ENCODE measurements at places on chromosomes 5 and 9. TPM values are rescaled to one million over a fixed set of nuclear protein-coding genes. Genes with fewer than 3 reads are reported as not detected.

KCNV2 gene
- not detected for total RNA-seq

BARHL1 gene
- total RNA-seq, result not detected

SH3TC2 gene
- 3.7 TPM for total RNA-seq

NAIP gene
- total RNA-seq, result 18.8 TPM

PCDHGA7 gene
- total RNA-seq, result 0.42 TPM

CDKN2B-AS1 gene
- 2.1 TPM for total RNA-seq

NR5A1 gene
- total RNA-seq, result not detected

FAT2 gene
- total RNA-seq, result not detected

KCNIP1 gene
- not detected for total RNA-seq

NOXA1 gene
- 2.2 TPM for total RNA-seq

RNF183 gene
- not detected for total RNA-seq

GFI1B gene
- 13.6 TPM for total RNA-seq

SET gene
- 386 TPM for total RNA-seq

TMEM252 gene
- not detected for total RNA-seq

IGIP gene
- 2.3 TPM for total RNA-seq

CDH18 gene
- total RNA-seq, result not detected

ZNF366 gene
- 0.10 TPM for total RNA-seq

CARD9 gene
- 8.5 TPM for total RNA-seq

AGXT2 gene
- total RNA-seq, result not detected

Data from mononuclear cell (primary cell).